ENCODE measurements at places on chromosomes 16 and 17. TPM values are rescaled to one million over a fixed set of nuclear protein-coding genes. Genes with fewer than 3 reads are reported as not detected.

DNA sequence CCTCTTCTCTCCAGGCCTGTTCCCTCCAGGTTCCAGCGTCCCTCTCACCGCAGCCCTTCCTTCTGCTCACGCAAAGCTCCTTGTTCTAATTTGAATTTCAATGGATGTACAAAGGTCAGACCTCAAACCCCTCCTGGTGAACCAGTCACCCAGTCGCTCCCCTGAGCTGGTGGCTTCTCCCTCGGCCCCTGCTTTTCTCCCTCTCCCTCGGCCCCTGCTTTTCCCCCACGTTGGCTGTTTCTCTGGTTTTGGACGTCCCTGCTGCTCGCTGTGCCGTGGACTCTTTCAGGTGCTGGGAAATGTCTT lies 8.6 kb upstream of the MSLN start:
- DNase-seq = no peak

The TRAPPC1 gene
- polyA plus RNA-seq = 56.0 TPM

The SLC2A4 gene
- polyA plus RNA-seq = 1.8 TPM

DNA sequence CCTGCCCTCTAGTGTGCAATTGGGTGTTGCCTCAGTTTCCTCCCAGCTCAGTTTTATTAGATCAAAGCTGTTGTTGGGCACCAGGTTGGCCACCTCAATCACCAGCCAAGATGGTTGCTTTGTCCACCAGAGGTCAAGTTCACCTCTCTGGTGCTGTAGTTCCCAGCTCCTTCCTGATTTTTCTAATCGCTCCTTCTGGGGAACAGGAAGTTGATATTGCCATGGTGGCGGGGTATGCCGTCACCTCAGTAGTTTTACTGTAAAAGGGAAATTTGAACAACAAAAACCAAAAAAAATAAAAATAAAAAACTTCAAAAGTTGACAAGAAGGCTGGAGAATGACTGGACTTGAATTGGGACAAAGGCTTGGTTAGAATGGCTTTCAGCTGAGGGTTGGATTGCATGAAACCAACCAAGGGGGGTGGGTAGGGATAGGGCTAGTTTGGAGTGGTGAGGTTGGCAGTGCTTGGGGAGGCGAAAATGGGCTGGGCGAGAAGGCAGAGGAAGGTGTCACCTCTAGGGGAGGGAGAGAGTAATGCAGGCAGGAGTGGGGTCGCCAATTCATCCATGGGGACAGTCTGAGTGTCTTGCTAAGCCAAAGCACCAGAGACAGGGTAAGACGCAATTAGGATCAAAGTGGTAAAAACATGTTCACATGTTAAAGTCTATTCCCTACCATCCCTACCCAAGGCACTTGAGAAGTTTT lies 6.2 kb downstream of the EFNB3 start:
- DNase-seq = no peak

The ATP1B2 gene
- polyA plus RNA-seq = 1.3 TPM

DNA sequence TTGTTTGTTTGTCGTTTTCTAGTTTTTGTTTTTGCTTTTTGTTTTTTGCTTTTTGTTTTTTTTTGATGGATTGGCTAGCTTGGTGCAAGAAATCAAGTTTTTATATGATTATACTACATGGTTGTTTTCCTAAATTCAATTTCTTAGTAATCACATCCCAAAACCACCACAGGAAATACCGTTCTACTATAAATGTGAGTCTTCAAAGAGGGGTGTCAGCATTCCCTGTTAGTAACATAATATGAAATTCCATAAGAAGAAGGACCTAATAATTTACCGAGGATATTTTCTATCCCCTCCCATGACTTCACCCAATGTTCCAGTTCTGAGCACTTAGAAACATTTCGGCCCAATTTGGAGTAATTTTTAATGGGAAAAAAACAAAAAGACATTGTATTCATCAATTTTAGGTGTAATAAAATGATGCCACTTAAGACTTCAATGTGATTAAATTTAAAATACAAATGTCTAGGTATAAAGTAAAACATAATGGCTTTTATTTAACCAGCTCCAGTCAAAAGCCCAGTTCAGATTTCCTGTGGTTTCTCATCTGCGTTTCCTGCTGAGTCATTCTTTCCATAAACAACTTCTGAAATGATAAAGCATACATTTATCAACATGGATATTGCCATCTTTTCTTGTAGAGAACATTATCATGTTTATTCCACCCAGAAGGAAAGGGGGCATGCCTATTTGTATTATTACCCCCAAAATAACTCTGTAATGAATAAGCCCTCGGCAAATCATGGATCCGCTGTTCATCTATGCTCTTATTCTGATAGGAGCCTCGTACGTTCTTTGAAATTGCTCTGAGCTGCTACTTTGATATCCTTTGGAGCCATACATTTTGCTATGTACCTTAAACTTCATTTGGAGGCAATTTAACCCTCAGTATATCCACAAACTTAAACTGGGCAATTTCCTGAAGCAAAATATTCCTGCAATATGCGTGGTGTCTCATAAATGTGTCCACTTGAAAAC lies 28.1 kb downstream of the HSBP1 start:
- DNase-seq = no peak

DNA sequence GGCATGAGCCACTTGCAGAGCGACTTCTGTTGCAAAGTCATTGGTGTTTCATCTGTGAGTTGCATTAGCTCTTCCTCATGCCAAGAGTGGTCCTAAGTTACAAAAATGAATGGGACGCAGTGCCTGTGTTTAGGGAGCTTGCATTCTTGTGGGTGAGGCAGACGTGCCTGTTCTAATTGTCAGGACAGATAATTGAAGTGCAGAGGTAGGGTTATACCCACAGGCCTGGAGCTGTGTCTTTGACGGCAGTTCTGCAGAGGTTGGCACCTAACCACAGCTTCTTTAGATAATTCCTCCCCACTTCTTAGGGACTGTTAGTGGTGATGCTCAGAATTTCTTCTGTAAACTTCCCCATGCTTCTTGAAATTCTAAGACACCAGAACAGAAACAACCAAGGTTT lies 307.1 kb downstream of the SNX29 start:
- DNase-seq = no peak

The RHBDL3 gene
- 1.8 TPM for polyA plus RNA-seq

GRCh38 chr17:35082073-35082657 lies 18.7 kb upstream of the RFFL start:
- DNase-seq = no peak

GRCh38 chr17:1071103-1071825 lies 74.3 kb downstream of the TIMM22 start:
- DNase-seq = no peak

The GGA2 gene
- 42.4 TPM for polyA plus RNA-seq

The CFAP20 gene
- 23.2 TPM for polyA plus RNA-seq
